ENCODE measurements at places on chromosomes 2 and 18.

GRCh38 chr2:36570416-36570815, 27.6 kb downstream of the FEZ2 start:
- DNase-seq: no peak

DNA sequence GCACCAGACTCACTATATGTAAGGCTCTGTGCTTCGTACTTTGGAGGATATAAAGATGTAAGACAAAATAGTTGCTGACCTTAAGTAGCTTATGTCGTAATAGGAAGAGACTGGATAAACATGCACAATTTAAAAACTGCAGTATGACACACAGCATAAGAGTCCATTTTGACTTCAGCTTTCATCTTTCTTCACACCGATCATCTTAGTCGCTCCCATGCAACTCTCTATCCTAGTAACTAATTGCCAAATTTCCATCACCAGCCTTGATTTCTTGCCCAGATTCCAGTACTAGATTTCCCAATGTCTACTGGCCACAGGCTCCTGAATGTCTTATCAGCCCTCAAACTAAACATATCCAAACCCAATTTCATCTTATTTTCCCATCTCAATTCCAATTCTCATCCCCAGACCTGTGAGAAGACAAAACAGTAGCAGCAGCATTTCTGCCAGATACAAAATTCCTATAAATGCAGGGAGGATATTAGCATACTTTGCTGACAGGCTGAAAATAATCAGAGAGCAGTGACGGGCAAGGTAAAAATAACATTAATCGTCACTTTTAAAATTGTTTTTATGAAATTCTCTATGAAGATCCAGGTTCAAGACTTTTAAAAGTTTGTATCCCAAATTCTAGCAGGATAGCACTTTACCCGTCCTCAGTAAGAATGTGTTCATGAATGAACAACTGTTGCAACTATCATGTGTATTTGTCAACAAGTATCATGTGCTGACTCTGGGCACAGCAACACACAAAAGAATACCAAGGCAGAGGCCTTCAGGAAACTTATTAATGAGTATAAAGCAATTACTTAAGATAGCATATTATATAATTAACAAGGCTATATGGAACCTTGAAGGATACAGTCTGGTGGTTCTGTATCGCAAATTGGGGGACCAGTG, 42.2 kb downstream of the KIDINS220 start:
- no peak for DNase-seq

- no peak for DNase-seq
Measured at GRCh38 chr2:154554046-154554445, 144.4 kb upstream of the KCNJ3 start.

DNA sequence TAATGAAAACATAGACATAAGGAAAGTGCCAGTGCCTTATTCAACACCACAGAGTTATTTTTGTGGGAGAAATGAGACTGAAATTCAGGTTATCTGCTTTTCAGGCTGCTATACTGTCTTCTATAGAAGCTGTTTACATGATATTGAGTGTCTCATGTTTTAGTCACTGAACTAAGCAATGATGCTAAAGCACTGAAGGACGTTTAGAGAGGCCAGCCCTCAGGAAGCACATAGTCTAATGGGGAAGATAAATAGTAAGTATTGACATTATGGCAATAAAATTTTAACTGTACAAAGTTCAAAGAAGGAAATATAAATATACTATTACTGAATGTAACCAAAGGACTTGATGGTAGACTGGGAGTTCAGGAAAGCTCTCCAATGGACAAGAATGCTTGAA, 186.4 kb upstream of the ZC3H15 start:
- no peak for DNase-seq

GRCh38 chr2:230891509-230891908, 26.8 kb downstream of the ITM2C start:
- DNase-seq: no peak

GRCh38 chr18:56891870-56892269, 240.7 kb downstream of the WDR7 start:
- DNase-seq: no peak

GRCh38 chr2:204900910-204901309, 355.6 kb downstream of the PARD3B start:
- DNase-seq: no peak

DNA sequence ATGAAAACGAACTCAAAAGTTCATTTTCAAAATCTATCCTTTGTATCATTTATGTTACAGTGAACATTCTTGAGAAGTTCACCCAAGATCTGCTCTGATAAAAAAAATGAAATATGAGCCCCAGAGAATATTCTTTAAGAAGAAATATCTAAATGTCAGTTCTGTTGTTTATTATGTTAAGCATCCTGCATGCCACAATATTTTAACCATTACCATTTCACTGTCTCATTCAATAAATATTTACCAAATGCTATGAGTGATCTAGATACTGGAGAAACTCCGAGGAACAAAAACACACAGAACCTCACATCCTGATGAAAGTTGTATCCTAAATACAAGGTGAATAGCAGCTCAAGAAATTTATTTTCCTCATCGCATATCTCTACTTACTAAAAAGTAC, 170.2 kb downstream of the ZNF385B start:
- DNase-seq: no peak

DNA sequence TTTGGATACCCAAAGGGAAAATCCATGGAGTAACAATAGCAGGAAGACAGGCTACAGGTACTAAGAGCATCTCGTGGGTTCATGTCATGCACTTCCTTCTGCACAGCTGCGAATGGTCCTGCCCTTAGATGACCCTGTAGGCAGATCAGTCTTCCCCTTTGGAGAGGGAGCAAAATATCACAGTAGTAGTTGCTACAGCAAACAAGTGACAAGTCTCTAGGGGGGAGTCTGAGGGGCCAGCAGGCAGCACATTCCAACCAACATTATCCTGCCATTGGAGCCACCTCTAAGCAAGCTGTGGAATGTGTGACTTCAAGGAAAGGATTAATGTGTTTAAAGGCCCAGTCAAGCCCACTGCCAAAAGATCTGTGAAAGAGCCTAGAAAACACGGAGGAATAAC, 273.2 kb upstream of the PARD3B start:
- no peak for DNase-seq

DNA sequence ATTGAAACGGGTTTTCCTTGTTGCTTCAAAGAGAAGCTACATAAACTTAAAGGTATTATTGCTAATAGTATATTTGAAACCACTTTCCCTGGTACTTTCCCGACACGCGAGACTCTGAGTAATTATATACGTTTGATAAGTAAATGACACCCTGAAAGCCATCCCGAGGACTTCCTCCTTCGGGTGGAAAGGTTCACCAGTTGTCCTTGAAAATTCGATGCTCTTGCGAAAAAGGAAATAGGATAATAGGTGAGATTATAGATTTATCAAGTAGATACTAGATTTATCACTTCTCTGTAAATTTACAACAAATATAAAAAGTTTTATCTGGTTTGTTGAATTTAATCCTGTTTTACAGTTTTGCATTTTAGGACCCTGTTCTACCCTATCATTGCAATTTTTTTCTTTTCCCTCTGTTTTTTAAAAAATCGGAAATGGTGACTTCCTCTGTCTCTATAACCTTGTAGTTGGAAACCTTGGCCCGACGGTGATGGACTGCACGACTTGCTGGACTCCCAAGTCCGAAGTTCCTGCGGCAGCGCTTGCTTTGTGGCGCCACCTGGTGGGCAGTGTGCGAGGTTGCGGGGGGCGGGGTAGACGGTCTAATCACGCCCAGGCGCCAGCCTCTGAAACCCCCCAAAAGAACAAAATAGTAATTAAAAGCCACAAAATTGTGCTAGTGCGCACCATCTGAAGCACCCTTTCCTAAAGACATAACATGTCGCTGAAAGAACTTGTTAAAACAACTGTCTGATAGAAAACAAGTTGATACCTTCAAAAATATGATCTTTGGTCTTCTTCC, 972 bp upstream of the DLX2 start:
- DNase-seq: no peak
